ENCODE measurements at places on chromosomes 3 and 15.

DNA sequence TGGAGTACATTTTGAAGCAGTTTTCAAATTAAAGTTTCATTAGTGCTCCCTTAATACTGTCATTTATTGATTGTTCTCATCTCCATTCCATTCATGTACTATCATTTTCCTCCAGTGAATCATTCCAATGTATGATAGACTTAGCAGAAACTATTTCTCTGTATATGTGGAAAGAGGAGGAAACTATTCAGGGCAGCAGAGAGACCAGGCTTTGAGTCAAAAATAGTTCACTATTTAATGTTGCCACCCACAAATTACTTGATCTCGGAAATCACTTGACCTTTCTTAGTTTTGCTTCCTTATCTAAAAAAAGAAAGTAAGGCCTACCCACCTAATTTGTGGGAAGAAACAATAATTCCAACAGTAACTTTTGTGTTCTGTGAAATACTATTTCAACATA, 610.5 kb upstream of the ZNF385D start:
- DNase-seq: no peak

DNA sequence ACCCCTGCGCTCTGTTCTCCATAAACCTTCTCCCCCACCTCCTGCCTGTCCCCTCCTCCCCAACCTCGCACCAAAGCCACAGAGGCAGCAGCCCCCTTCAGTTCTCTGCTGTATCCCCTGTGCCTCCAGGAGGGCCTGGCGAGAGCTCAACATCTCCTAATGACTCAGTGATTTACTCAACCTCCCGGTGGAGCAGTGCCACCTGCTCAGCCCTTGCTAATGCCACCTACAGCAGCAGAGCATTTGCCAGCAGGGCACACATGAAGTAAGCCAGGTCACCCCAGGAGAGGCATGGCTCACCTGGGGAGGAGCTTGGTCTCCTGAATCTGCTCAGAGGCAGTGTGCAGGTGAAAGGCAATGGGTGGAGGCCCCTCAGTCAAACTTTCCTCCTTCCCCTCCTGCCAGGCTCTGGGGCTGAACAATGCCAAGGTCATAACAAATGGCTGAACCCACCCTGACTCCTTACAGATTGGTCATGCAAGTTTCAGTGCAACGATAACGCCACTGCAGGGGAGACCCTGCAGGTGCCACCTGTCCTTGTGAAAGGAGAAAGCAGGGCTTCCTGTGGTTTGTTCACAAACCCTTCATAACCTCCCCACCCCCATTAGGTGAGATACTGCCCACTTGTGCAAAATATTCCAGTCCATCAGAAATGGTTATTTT, 19.8 kb downstream of the TRPM1 start:
- DNase-seq: no peak

GRCh38 chr3:278300-279064, 81.9 kb downstream of the CHL1 start:
- DNase-seq: no peak

GRCh38 chr3:59385547-59385946, 335.7 kb upstream of the CFAP20DC start:
- no peak for DNase-seq

DNA sequence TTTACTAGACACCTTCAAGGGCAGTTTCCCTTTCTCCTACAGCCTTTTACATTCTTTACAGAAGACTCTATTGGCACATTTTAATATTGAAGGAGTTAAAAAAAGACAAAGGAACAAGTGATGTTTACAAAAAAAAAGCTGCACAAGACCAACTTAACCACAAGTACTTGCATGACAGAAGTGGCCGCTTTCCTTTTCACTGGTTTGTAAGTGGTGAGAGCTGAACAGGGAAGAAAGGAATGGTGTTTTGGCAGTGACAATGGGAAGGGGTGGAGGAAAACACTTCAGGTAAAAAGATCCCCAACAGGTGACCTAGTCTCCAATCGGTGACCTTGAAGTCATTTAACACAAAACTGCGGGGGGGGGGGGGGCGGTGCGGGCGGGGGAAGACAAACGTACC, 1.1 kb downstream of the WDR72 start:
- no peak for DNase-seq

- DNase-seq: no peak
These were observed 22.6 kb upstream of the C3orf70 start for GRCh38 chr3:185175370-185175987.

GRCh38 chr15:80816936-80817335, 37.8 kb downstream of the CEMIP start:
- DNase-seq: no peak

GRCh38 chr15:74847432-74847831, 4.5 kb upstream of the ULK3 start:
- no peak for DNase-seq

DNA sequence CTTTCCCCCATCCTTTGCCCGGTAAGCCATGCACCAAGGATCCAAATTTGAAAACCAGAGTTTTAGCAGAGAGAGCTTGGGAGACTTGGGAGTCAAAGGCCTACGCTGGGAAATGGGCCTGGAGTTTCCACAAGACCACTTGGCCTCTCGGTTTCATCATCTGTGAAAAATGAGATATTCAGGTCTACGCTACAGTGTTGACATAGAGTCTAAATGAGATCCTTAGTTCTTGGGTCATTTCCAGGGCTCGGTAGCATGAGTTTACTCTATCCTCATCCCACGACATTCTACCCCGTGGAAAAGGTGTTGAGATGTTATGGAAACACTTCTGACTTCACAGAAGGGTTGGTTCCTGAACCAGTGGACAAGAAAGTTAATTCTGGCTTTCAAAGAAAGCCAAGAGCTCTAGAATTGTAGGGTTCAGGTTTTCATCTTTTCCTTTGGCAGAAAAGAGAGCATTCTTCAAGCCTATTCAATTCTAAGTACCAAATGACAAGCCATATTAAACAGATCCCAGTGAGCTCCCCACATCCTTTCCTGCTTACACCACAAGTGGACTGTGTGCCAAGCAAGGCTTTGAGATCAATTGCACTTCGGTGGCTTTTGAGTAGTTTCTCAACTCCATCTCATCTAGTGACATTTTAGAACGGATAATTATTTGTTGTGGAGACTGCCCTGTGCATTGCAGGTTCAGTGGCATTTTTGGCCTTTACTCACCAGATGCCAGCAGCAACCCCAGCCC, 219.7 kb downstream of the SLCO3A1 start:
- no peak for DNase-seq

DNA sequence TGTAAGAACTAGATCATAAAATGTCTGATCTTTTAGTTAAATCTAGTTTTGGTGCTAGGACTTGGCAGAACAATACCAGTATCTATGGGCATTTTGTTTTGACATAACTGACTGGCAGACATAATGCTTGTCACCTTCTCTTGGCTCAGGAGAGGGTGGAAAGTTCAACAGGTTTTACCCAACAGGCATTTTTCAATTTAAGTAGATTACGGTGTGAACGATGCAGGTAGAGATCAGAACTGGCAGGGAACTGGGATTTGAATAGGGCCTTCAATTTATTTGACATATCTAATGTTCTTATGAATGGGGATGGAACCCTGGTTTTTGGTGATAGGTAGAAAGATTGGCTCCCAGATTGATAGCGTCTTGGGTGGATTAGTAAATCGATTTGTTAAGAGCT, 351.0 kb downstream of the FEZF2 start:
- no peak for DNase-seq

DNA sequence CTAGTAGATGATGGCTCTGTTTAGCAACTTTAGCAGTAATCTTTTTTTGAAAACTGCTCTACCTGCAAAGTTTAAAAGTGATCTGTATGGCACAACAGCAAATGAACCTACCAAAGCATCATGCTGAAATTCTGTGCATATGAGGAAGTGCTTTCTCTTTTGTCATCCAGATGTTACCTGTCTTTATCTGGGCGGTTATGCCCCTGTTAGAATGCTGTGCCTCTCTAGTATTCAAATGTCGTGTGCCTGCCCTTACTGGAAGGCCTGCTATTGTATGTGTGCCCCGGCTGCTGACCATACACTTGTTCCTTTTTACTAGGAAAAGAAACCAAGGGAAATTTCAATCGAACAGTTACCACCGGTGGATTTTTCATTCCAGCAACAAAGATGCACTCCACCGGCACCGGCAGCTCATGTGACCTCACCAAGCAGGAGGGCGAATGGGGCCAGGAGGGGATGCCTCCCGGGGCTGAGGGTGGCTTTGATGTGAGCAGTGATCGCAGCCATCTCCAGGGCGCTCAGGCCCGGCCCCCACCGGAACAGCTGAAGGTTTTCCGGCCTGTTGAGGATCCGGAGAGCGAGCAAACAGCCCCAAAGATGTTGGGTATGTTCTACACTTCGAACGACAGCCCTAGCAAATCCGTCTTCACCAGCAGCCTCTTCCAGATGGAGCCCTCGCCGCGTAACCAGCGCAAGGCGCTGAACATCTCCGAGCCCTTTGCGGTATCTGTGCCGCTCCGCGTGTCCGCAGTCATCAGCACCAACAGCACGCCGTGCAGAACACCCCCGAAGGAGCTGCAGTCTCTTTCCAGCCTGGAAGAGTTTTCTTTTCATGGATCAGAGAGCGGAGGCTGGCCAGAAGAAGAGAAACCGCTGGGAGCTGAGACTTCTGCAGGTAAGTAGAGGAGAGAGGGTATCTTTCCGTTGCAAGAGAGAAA, 61.6 kb downstream of the TMEM39A start:
- no peak for DNase-seq

DNA sequence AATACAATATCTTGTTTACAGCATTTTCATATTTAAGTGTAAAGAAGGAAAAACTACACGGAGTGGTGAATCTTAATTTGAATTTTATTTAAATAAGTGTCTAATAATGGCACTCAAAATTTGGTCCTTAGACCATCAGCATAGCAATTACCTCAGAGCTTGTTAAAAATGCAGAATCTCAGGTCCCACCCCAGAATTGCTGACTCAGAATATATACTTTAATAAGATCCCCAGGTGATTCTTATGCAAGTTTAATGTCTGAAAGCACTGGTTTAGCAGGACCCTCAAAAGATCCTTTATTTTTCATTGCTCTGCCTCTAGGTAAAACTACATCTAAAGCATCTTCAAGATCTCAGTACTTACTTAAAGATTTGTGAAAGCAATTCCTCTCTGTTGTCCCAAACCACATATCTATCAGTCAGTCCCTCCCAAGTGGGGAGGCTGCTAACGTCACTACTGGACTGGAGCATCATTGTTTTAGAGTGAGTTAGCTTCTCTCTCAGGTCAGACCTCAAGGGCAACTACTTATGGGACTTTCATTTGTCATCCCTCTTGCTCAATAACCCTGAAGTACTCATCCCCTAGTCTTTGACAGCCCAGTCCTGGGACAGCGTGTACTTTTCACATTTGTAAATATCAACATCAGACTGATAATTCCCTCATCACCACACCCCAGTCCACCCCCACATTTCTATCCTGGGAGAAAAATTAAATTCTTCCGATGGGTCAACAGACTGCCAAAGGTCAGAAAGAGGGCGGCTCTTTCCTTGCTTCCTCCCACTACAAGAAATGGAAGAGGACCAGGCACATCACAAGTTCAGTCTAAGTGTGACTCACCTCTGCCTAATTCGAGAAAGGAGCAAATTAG, 76.7 kb downstream of the CBLB start:
- DNase-seq: no peak

DNA sequence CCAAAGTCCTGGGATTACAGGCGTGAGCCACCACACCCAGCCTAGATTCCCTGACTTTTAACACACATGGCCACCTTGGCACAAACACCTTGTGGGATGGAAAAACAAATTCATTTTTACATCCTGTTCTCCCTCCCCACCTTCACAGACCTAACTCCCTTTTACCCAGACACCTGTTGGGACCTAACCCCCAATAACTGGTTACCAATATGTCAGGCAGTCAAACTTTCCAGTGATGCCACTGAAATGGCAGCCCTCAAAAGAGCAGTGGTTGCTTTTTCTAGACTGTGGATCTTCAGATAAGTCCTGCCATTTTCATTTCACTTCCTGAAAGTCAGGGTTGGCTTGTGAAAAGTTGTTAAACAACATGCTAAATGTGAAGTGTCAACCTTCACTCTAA, 34.9 kb downstream of the SIN3A start:
- DNase-seq: no peak
